ENCODE measurements at places on chromosomes 16 and 17. TPM values are rescaled to one million over a fixed set of nuclear protein-coding genes. Genes with fewer than 3 reads are reported as not detected.

ACSM3 gene
- 0.47 TPM for total RNA-seq

NPW gene
- not detected for total RNA-seq

C17orf58 gene
- total RNA-seq: 34.9 TPM

FOXL1 gene
- total RNA-seq: 0.47 TPM

ZNF423 gene
- total RNA-seq: 4.7 TPM

IRF8 gene
- 9.8 TPM for total RNA-seq

TCAP gene
- 0.47 TPM for total RNA-seq

ALOX12B gene
- 1.4 TPM for total RNA-seq

HAPSTR1 gene
- 153 TPM for total RNA-seq

NHLRC4 gene
- total RNA-seq: 0.31 TPM

CRYBA1 gene
- not detected for total RNA-seq

KRT31 gene
- 0.47 TPM for total RNA-seq

B3GNT9 gene
- total RNA-seq: 1.2 TPM

KRTAP3-1 gene
- total RNA-seq: not detected

VAMP2 gene
- 27.9 TPM for total RNA-seq

GPR139 gene
- 1.4 TPM for total RNA-seq

SLC38A8 gene
- total RNA-seq: not detected

CHMP6 gene
- 11.7 TPM for total RNA-seq

TTYH2 gene
- 8.3 TPM for total RNA-seq

QRICH2 gene
- total RNA-seq: 6.1 TPM

PRM2 gene
- total RNA-seq: not detected

PRKCB gene
- total RNA-seq: 59.0 TPM

USP43 gene
- 3.6 TPM for total RNA-seq

KRT39 gene
- not detected for total RNA-seq

SLC12A3 gene
- not detected for total RNA-seq

PRR29 gene
- total RNA-seq: 0.78 TPM

LRRC37B gene
- 79.5 TPM for total RNA-seq

SYT17 gene
- total RNA-seq: 6.2 TPM

ODF4 gene
- total RNA-seq: not detected

ZNF764 gene
- total RNA-seq: 6.9 TPM

PDILT gene
- not detected for total RNA-seq

MYH13 gene
- not detected for total RNA-seq

SKAP1 gene
- 0.62 TPM for total RNA-seq

WSCD1 gene
- total RNA-seq: 35.7 TPM

MPP3 gene
- 27.1 TPM for total RNA-seq

RAB37 gene
- total RNA-seq: 1.1 TPM

LPO gene
- not detected for total RNA-seq

TLCD3B gene
- total RNA-seq: 12.5 TPM

PRAC2 gene
- total RNA-seq: not detected

KRTAP4-4 gene
- total RNA-seq: not detected

CD300E gene
- 0.16 TPM for total RNA-seq

Data from occipital lobe (tissue), 3 donors.